ENCODE measurements at places on chromosomes 2 and 18.

- no peak for DNase-seq
These were observed 15.3 kb upstream of the TXNDC2 start for GRCh38 chr18:9870431-9871008.

DNA sequence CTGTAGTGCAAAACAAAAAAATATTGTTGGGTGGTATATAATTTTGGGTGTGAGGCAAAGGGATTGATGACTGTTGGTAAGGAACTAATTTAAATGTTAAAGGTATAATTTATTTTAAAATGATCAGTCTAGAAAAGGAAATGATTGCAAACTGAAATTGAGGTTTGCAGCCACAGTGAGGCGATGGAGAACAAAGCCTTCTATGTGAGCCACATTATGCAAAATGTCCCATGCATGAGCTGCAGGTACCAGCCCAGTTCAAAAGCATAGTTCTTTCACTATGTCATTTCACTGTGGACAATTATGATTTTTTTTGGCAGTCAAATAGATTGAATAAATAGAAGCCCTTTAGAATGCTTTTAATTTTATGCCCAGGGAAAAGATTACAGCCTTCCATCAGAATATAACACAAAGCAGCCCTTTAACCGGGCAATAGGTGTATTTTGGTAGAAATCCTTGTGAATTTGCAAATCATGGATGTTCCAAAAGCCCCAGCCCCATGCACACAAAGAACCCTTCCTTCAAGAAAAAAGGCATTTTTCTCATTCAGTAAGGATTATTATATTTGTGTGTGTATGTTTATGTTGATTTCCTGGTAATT, 1.7 kb downstream of the MAP2 start:
- DNase-seq: peak; percentile 53

DNA sequence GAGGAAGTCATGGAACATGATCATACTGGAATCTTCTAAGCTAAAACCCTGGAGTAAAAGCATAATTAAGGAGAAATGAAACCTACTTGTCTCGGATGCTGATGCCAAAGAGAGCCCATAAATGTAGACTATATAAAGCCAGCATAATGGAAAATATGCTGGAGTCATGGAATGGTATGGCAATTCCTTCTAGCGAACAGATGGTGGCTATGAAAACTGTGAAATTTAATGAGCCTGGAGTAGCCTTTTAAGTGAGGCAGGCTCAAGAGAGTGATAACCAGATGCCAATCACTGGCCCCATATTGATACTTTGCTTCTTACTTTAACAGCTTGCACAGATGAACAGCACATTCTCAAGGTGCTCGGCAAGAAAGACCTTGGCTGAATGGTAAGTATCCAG, 206.3 kb downstream of the PID1 start:
- DNase-seq: peak; percentile 51

- no peak for DNase-seq
These were observed 108.1 kb downstream of the ZRANB3 start for GRCh38 chr2:135422898-135423297.

DNA sequence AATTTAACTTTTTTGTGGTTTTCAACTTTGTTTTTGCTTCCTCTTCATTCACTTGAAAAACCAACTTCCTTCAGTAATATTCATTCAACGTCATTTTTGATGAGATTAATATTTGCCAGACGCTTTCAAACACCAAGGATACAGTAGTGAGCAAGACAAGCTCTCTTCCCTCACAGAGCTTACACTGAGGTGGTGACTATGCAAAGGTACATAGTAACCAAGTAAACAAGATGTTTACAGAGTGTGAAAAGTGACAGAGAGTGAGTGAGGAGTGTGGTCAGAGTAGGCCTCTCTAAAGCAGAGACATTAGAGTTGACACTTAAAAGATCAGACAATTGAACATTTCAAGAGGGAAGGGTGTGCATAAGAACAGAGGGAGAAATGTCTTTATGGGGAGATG, 155.5 kb downstream of the TMEM247 start:
- DNase-seq: no peak

Measured in muscle of leg (tissue), 16 donors.